Activated CD4-positive, alpha-beta memory T cell treated with anti-CD3 and anti-CD28 coated beads, Interleukin-2, amount 10 ng/mL, durations not matched to agents 7 days and 5 days (primary cell): ENCODE measurements at places on chromosomes 3 and 15.

- DNase-seq: no peak
Measured at GRCh38 chr15:70286113-70286806, 188.5 kb upstream of the TLE3 start.

DNA sequence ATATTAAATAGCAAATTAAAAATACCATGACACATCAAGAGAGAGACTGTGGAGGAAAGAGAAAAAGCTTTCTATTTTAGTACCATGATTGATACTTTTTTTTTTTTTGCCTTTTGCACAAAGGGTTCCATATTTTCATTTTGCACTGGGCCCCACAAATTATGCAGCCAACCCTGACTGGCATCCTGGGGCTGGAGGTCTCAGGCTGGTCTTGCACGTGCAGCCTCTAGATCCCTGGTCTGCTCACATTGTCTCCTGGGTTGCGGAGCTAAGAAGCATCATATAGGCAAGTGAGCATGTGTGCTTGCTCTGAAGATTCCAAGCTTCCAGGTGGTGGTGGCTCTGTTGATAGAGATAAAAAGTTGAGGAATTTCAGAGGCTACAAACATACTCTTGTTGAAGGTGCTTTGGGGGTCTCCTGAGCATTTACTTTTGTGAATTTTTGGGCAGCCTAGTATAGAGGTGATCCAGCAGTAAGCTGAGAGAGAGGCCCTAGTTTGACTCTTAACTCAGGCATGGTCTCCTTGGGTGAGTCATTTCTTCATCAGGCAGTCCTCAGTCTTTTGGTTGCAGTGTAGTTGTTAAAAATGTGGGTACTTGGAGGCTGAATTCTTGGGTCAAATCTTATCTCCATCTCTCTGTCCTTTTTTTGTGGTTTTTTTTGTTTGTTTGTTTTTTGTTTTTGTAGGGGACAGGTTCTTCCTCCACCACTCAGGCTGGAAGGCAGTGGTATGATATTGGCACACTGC is 31.3 kb downstream of the SMAD3 start:
- no peak for DNase-seq

- DNase-seq: no peak
Measured at GRCh38 chr3:126355777-126356372, 1.3 kb downstream of the KLF15 start.

GRCh38 chr15:53903129-53903528 is 75.1 kb upstream of the UNC13C start:
- DNase-seq: no peak

DNA sequence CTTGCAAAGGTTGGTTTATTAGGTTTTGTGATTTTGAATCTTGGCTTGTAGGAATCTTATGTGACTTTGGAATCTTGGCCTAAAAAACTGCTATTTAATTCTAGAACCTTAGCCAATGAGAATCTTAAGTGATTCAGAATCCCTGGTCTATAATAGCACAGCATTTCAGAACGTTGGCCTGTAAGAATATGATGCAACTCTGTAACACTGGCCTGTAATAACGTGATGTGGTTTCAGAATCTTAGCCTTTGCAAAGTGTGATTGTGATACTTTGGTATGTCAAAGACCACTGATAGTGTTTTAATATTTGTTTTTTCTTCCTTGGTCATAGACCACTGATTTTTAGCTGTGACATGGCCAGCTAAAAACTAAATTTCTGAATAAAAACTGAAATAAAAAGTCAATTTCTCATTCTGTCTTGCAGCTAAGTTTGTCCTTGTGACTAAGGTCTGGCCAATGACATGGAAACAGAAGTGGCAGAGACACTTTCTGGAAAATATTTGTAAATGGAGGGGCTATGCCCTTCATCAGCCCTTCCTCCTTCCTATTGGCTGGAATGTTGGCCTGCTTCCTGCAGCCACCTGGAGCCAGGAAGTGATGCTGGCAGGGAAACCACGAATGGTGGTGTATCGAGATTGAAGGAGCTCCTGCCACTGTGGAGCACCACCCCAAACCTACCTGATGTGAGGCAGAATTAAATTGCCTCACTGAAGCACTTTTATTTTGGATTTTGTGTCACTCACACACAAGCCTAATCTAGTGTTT is 42.3 kb upstream of the CORO2B start:
- no peak for DNase-seq

DNA sequence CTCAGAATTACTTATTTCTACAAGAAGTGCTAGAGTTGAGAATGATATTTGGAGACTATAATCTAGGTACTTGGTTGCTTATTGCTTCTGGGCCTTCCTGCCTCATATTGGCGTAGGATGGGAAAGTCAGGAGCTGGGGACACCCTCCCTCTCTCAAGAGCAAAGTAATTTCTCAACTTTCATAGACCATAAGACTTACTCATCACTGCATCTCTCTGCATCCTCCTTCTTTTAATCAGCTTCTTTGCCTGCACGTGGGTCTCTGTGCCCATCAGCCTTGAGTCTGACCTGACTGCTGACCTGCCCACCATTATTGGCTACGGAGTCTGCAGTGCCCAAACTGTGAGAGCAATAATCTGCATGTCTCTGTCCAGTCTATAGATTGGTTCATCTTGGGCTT is 27.3 kb upstream of the XIRP1 start:
- DNase-seq: no peak

DNA sequence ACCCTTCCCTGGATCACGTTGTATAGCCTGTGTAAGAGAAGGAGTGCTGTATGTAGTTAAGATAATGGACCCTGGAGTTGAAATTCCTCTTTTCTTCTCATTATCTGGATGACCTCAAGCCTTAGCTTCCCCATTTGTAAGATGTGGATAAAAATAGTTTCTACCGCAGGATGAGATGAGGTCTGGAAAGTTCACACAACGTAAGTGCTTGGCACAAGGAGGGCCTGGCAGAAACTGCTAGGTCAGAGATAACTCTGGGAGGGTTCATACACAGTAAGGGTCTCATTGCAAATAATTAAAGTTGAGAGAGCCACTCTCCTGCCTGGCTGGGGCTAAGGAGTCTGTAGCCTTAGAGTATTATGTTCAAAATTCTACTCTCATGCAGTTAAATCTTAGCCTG is 214.4 kb downstream of the LRTM1 start:
- no peak for DNase-seq

DNA sequence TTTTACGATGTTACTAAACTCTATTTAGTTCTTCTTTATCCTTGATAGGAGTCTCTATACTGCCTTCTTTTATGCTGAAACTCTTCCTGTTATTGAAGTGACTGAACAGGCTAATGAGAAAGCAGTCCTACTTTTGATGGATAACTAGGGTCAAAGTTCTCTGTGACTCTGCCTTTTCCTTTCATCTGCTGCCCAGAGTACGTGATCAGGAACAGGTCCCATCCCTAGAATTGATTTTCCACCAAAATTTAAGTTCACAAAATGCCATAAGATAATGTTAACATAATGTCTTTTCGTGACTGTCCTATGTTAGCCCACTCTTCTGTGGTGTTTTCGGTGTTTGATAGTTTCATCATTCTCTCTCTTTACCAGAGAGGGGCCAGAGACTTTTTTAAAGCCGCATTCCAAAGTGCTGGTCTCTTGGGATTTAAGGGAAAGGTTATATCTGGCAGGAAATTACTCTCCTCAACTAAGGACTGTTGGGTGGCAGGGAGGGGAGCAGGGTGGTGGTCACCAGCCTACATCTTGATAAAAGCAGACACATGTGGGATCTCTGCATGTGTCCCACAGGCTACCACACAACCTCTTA is 50.3 kb upstream of the PLXND1 start:
- no peak for DNase-seq

GRCh38 chr15:76614725-76615124 is 278.2 kb downstream of the ISL2 start:
- no peak for DNase-seq

- no peak for DNase-seq
Measured at GRCh38 chr15:95284492-95284891, 1046.0 kb upstream of the NR2F2 start.

DNA sequence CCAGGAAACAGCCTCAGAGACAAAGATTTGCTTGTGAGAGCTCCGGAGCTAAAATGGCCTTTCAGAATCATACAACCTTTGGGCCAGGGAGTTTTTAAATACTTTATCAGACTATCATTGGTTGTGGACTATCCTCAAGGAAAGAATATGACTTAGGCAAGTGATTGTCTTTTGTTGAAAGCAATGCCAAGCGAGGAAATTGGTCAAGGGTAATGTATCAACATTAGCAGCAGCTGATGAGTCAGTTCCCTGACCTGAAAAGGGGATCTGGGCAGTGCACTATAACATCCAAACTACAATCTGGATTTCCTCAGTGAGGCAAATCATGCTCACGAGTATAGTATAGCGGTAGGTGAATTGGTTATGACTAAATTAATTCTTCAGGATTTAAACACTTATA is 303.6 kb downstream of the LSAMP start:
- DNase-seq: no peak

- DNase-seq: no peak
Measured at GRCh38 chr3:61416618-61417017, 144.8 kb upstream of the PTPRG start.

DNA sequence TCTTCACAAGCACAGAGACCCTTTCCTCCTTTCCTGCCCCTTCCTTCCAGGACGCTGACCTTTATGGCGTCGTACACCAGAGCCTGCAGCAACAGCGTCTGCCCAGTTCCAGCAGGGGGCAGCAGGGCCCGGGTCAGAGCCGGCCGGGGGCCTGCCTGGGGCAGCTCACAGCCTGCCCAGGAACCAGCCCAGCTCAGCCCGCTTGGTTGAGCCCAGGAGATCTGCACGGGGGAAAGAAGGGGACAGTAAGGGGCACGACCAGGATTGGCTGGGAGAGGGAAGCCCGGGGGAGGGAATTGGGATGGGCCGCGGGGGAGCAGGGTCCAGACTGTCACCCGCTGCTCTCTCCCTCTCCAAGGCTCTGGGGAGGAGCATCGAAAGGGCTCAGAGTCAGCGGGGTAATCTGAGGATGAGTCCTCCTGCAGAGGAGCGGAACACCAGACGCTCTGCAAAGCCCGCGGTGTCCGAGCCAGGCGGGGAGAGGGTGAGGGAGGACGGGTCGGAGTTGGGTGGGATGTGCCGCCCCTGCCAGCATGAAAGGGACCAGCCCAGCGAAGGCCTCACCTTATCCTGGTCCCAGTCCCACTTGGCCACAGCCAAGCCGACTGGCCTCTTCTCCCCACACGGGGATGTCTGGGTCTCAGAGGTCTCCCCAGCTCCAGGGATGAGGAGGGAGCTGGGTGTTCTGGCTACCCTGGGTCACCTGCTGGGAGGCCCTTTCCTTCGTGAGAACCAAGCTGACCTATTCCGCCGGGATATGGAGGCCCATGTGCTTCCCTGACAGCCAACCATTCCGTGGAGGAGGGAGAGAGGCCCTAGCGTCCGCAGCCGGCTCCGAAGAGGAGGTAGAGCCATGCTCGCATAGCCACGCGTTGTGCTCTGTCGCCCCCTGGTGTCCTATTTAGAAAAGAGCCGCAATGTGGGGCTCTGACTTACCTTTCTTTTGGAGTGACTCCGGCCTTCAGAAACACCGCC is 7.4 kb upstream of the IGDCC3 start:
- peak; percentile 83 for DNase-seq

DNA sequence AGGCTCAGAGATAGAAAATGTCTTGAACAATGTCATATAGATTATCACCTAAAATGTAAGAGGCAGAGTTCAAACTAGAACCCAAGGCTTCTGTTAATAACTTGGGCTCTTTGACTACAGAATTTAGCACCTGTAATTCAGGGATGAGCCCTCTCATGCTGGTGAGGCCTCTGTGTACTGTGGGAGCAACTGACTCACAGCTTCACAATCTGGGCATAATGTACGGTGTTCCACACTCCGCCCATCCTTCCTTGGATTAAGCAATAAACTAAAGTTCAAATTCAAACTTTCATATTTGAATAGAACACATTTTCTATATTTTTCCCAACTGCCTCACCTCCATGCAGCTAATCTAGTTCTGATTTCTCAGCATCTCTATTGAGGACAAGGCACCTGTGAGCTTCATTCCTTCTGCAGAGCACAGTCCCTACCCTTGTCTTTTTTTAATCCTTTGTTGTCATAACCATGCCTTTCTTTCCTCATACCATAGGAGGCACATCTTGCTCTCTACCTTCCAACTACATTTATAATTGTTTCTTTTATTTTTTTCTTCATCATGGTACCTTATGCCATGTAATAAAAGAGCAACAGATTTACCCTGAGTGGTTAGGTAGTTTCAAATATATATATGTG is 392.1 kb downstream of the NLGN1 start:
- no peak for DNase-seq

DNA sequence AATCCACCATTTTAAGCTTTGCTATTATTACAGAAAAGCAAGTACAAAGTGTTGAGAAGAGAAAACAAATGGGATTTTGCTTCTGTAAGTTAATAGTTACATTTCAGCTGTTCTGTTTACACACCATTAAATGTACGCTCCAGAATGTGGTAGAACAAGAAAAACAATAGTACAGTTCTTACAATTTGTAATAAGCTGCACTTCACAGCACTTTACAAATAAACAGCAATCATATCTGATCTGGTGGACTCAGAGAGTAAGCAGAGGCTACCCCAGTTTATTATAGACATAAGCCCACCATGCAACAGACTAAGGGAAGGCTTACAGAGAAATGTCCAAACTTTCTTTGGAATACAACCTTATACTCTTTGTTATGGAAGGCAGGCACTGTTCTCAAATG is 126.4 kb downstream of the OXSM start:
- DNase-seq: no peak

GRCh38 chr3:101158374-101158773 is 162.0 kb downstream of the IMPG2 start:
- no peak for DNase-seq

DNA sequence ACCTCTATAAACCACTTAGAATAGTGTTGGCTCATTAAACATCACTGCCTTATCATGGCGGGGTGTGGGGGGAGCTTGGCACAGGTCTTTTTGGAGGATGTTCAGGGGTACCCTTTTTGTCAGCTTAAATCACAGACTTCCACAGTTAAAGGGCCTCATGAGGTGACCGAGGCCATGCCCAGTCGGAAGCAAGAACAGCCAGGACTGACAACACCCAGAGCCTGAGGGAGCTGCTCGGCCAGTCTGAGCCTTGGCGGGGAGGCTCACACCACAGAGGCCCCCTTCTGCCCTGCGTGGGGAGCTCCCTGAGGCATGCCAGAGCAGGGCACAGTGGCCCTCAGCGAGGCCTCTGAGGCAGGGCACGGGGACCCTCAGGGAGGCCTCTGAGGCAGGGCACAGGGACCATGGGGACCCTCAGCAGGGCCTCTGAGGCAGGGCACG is 49.5 kb downstream of the UMPS start:
- DNase-seq: no peak

- no peak for DNase-seq
Measured at GRCh38 chr15:73495181-73495580, 52.2 kb downstream of the REC114 start.
